Spinal cord (tissue), 10 donors: ENCODE measurements at places on chromosomes 3 and 15. TPM values are rescaled to one million over a fixed set of nuclear protein-coding genes. Genes with fewer than 3 reads are reported as not detected.

GRCh38 chr3:69612791-69613190 lies 126.5 kb upstream of the MITF start:
- no peak overlapping the region for H3K4me3 ChIP-seq
- H3K27ac ChIP-seq, result no peak overlapping the region
- no peaks in the 10 kb centered on the region for H3K27me3 ChIP-seq
- H3K36me3 ChIP-seq, result no peaks in the 10 kb centered on the region
- peak; percentile 65 for DNase-seq
- H3K4me1 ChIP-seq, result no peaks in the 10 kb centered on the region

GRCh38 chr15:60343221-60343970 lies 54.4 kb downstream of the ANXA2 start:
- no peak overlapping the region for H3K4me3 ChIP-seq
- DNase-seq, result no peak
- H3K4me1 ChIP-seq, result peaks cover 8% of the 10 kb centered on the region
- H3K27me3 ChIP-seq, result no peaks in the 10 kb centered on the region

- H3K27ac ChIP-seq, result no peak overlapping the region
- H3K36me3 ChIP-seq, result no peaks in the 10 kb centered on the region
- H3K27me3 ChIP-seq, result no peaks in the 10 kb centered on the region
- no peak for DNase-seq
- H3K4me1 ChIP-seq, result no peaks in the 10 kb centered on the region
- H3K4me3 ChIP-seq, result no peak overlapping the region
These were observed 28.3 kb downstream of the LRRC2 start for GRCh38 chr3:46537779-46538178.

DNA sequence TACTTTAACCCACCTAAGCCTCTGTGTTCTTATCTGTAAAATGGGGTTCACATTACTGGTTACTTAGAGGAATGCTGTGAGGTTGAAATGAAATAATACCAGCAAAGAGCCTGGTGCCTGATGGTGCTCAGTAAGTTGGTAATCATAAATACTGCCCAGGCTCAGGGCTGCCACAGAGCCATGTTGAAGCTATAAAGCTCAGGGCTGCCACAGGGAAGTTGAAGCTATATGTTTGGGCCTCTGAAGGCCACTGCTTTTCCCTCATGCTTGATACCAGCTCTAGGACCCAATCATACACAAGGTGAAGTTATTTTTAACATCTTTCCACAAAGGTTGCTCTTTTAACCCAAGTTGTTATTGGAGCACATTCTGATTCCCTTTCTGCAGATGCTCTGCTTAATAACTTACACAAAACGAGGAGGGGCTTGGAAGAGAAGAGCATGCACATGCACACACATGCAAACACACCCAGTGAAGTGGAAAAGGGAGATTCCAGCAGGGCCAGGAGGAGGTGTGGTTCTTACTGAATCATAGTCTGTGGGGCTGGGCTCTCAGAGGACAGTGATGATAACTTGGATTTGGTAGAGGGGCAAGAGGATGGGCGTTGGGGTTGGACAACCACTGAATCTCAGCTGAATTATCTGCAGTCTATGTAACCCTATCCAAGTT lies 17.4 kb downstream of the PARP14 start:
- no peaks in the 10 kb centered on the region for H3K4me1 ChIP-seq
- no peak overlapping the region for H3K27ac ChIP-seq
- peaks cover 5% of the 10 kb centered on the region for H3K36me3 ChIP-seq

Gene IGF2BP2
- total RNA-seq, result 33.0 TPM

- H3K27me3 ChIP-seq, result no peaks in the 10 kb centered on the region
- DNase-seq, result no peak
- no peaks in the 10 kb centered on the region for H3K36me3 ChIP-seq
- H3K27ac ChIP-seq, result no peak overlapping the region
These were observed 146.9 kb downstream of the RAB11A start for GRCh38 chr15:66016199-66016598.

GRCh38 chr3:32220006-32220405 lies 18.5 kb upstream of the CMTM8 start:
- DNase-seq, result no peak
- no peak overlapping the region for H3K4me3 ChIP-seq
- no peak overlapping the region for H3K27ac ChIP-seq

GRCh38 chr3:102979682-102980354 lies 545.0 kb downstream of the ZPLD1 start:
- DNase-seq, result peak; percentile 91
- no peak overlapping the region for H3K4me3 ChIP-seq
- H3K36me3 ChIP-seq, result no peaks in the 10 kb centered on the region
- peak overlapping the region; percentile 49 for H3K27ac ChIP-seq

Gene RPL15
- total RNA-seq, result 1,807 TPM

DNA sequence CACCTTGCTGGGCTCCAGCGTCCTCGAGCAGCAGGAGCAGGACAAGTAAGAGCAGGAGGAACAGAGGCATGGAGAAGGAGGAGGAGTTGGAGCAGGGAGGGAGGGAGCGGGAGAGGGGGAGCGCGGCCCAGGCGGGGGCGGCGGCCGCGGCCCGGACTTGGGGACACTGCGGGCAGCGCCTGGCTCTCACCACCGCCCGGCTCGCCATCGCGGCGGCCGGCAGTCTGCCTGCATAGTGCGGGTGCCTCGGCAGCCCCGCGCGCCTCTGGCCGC lies 440 bp downstream of the DCBLD2 start:
- H3K36me3 ChIP-seq, result no peaks in the 10 kb centered on the region
- H3K27ac ChIP-seq, result peak overlapping the region; percentile 93
- H3K4me1 ChIP-seq, result no peaks in the 10 kb centered on the region
- DNase-seq, result peak; percentile 78
- peak overlapping the region; percentile 91 for H3K4me3 ChIP-seq

Gene SETD2
- 55.8 TPM for total RNA-seq

- H3K27ac ChIP-seq, result peak overlapping the region; percentile 89
- H3K4me3 ChIP-seq, result peak overlapping the region; percentile 59
- H3K36me3 ChIP-seq, result peaks cover 3% of the 10 kb centered on the region
- DNase-seq, result peak; percentile 47
- no peaks in the 10 kb centered on the region for H3K27me3 ChIP-seq
These were observed 20.4 kb upstream of the NFKBIZ start for GRCh38 chr3:101828691-101829436.

DNA sequence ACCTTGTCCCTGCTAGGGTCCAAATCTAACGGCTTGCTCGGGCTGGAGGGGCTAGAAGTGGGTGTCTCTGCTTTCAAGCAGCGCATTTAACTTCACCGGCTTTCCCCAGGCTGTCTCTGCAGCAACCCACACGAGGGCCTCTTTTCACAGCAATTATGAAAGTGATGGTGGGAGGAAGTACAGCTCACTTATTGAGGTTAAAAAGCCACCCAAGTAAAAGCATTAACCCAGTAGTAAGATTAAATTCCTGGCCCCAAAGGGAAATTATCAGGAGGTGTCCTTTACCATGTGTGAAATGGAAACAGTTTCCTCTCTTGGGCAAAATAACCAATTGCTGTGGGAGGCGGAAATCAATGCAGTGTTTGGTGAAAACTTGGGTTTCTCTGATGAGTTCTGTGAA lies 41.1 kb downstream of the NGRN start:
- DNase-seq, result no peak
- H3K4me3 ChIP-seq, result no peak overlapping the region
- H3K4me1 ChIP-seq, result peaks cover 4% of the 10 kb centered on the region
- H3K36me3 ChIP-seq, result no peaks in the 10 kb centered on the region
- no peaks in the 10 kb centered on the region for H3K27me3 ChIP-seq

GRCh38 chr3:48244461-48244860 lies 3.6 kb downstream of the ZNF589 start:
- DNase-seq, result no peak
- peaks cover 9% of the 10 kb centered on the region for H3K36me3 ChIP-seq
- no peak overlapping the region for H3K27ac ChIP-seq
- H3K27me3 ChIP-seq, result no peaks in the 10 kb centered on the region
- H3K4me1 ChIP-seq, result peaks cover 27% of the 10 kb centered on the region

GRCh38 chr15:61524545-61524944 lies 295.4 kb upstream of the RORA start:
- DNase-seq, result no peak
- H3K36me3 ChIP-seq, result no peaks in the 10 kb centered on the region
- no peak overlapping the region for H3K27ac ChIP-seq
- H3K27me3 ChIP-seq, result peaks cover 3% of the 10 kb centered on the region

- no peak overlapping the region for H3K27ac ChIP-seq
- no peaks in the 10 kb centered on the region for H3K27me3 ChIP-seq
- no peaks in the 10 kb centered on the region for H3K36me3 ChIP-seq
- H3K4me3 ChIP-seq, result no peak overlapping the region
These were observed 226.2 kb downstream of the SLCO3A1 start for GRCh38 chr15:92079647-92080255.

- no peaks in the 10 kb centered on the region for H3K27me3 ChIP-seq
- H3K4me3 ChIP-seq, result no peak overlapping the region
- no peak for DNase-seq
- H3K27ac ChIP-seq, result no peak overlapping the region
- H3K36me3 ChIP-seq, result no peaks in the 10 kb centered on the region
- no peaks in the 10 kb centered on the region for H3K4me1 ChIP-seq
These were observed 369.1 kb downstream of the RBMS3 start for GRCh38 chr3:29649815-29650547.

DNA sequence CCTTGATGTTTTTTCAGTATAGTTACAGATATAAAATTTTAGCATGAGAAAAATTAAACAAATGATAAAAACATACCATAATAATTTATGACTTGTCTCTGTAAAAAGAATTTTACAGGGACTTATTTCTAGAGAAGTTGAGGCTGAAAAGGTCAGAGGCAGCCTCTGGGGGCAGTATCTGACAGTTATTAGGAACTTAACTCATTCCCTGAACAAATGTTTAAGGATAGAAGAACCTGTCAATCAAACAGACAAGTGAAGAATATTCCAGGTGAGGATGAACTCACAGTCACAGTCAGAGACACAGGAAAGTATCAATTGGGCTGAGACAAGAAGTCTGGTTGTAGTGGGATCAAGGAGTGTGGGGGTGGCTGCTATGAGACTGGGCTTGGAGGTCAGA lies 7.3 kb downstream of the MYLK start:
- DNase-seq, result no peak
- H3K27ac ChIP-seq, result no peak overlapping the region
- no peaks in the 10 kb centered on the region for H3K27me3 ChIP-seq

GRCh38 chr15:33048255-33048654 lies 146.3 kb downstream of the FMN1 start:
- H3K27ac ChIP-seq, result no peak overlapping the region
- H3K27me3 ChIP-seq, result no peaks in the 10 kb centered on the region
- no peaks in the 10 kb centered on the region for H3K4me1 ChIP-seq
- DNase-seq, result no peak
- no peak overlapping the region for H3K4me3 ChIP-seq

Gene SLC28A1
- 0.22 TPM for total RNA-seq

GRCh38 chr15:21271566-21271965 lies 168.7 kb downstream of the POTEB3 start:
- no peaks in the 10 kb centered on the region for H3K36me3 ChIP-seq
- no peak for DNase-seq
- H3K27ac ChIP-seq, result no peak overlapping the region
- no peak overlapping the region for H3K4me3 ChIP-seq
- H3K27me3 ChIP-seq, result no peaks in the 10 kb centered on the region
- no peaks in the 10 kb centered on the region for H3K4me1 ChIP-seq

Gene ST6GAL1
- 33.5 TPM for total RNA-seq

Gene SSUH2
- total RNA-seq, result 0.88 TPM

GRCh38 chr15:100516643-100517512 lies 11.9 kb downstream of the CERS3 start:
- H3K4me1 ChIP-seq, result no peaks in the 10 kb centered on the region
- no peak overlapping the region for H3K27ac ChIP-seq
- no peak overlapping the region for H3K4me3 ChIP-seq
- no peaks in the 10 kb centered on the region for H3K36me3 ChIP-seq
- no peak for DNase-seq

DNA sequence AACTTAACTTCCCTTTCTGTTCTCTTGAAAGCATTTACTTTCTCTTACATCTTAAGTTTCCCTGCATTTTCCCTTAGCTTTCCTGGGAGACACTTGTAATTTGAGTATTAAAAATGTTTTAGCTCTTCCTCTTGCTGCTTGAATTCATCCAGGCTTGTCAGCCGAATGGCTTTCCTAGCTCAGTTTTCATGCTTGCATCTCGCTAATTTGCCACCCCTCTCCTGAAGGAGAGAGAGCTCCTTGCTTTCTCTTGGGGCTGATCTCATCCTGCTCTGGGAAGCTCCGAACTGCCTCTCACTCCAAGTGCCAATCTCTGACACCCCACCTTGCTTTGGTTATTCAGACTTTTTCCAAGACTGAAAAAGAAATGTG lies 374.6 kb upstream of the TBL1XR1 start:
- H3K27me3 ChIP-seq, result no peaks in the 10 kb centered on the region
- no peak overlapping the region for H3K27ac ChIP-seq
- no peaks in the 10 kb centered on the region for H3K4me1 ChIP-seq
- DNase-seq, result no peak
- H3K4me3 ChIP-seq, result no peak overlapping the region

GRCh38 chr3:156727519-156728205 lies 53.3 kb downstream of the TIPARP start:
- no peak for DNase-seq
- H3K4me3 ChIP-seq, result no peak overlapping the region
- no peaks in the 10 kb centered on the region for H3K27me3 ChIP-seq
- no peak overlapping the region for H3K27ac ChIP-seq
- no peaks in the 10 kb centered on the region for H3K36me3 ChIP-seq

DNA sequence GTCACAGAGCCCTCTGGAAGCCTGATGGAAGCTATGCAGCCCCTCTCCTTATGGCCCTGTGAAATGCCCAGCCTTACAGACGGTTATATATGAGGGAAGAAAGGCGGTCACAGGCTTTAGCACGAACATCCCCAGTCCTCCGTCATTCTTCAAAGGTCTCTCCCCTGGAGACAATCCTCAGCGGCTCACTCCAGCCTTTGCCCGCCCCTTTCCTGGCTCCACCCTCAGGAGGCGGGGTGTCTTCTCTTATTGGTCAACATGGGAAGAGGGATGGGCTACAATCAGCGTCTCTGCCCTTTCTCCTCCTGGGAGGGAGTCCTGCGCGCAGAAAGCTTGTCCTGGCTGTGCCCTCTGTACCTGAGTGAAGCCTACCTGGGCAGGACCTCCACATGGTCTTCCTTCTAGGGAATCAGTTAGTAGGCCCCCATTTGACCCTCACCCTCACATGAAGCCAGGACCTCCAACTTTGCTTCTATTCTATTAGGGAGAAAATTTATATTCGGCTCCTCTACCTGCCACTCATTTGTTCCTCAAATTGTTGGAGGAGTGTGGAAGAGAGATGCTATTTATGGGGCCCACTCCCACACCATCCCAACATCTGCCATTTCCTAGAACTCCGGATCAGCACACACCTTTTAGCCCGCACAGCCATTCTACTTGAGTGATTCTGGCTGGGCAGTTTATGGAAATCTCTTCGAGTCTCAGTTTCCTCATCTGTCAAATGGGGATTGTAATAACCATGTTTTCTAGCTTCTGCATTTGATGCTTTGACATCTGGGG lies 112.9 kb upstream of the SLC6A11 start:
- DNase-seq, result no peak
- no peak overlapping the region for H3K27ac ChIP-seq
- H3K4me1 ChIP-seq, result peaks cover 25% of the 10 kb centered on the region

DNA sequence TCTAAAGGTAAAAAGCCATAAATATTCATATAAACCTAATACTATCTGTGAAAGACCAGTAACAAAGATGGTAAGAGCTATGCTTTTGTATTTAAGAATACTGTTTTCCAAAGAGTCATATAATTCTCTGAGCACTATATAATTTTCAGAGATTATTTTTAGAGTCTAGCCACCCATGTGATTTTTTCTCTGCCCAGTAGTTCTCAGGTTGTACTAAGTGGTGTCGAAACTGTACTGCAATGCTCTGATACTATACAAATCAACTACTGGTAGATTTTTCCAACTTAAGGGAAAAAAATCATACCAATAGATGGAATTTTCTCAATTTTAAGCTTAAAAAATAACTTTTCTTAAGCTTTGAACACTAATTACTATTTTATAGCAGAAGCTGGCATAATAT lies 104.8 kb downstream of the MYO5A start:
- no peak overlapping the region for H3K4me3 ChIP-seq
- H3K27me3 ChIP-seq, result no peaks in the 10 kb centered on the region
- no peaks in the 10 kb centered on the region for H3K36me3 ChIP-seq
- no peak for DNase-seq
- H3K27ac ChIP-seq, result no peak overlapping the region
- no peaks in the 10 kb centered on the region for H3K4me1 ChIP-seq
